ENCODE measurements at places on chromosomes 11 and 22. TPM values are rescaled to one million over a fixed set of nuclear protein-coding genes. Genes with fewer than 3 reads are reported as not detected.
A peak's percentile ranks its signal among the peaks of the same experiment; 100 is the strongest.

- H3K27me3 ChIP-seq, result peaks cover 12% of the 10 kb centered on the region
- no peak overlapping the region for H3K27ac ChIP-seq
- no peak for DNase-seq
Observed at GRCh38 chr11:124101737-124102136, 13.5 kb upstream of the VWA5A start.

The CCDC87 gene
- total RNA-seq, result 0.45 TPM

DNA sequence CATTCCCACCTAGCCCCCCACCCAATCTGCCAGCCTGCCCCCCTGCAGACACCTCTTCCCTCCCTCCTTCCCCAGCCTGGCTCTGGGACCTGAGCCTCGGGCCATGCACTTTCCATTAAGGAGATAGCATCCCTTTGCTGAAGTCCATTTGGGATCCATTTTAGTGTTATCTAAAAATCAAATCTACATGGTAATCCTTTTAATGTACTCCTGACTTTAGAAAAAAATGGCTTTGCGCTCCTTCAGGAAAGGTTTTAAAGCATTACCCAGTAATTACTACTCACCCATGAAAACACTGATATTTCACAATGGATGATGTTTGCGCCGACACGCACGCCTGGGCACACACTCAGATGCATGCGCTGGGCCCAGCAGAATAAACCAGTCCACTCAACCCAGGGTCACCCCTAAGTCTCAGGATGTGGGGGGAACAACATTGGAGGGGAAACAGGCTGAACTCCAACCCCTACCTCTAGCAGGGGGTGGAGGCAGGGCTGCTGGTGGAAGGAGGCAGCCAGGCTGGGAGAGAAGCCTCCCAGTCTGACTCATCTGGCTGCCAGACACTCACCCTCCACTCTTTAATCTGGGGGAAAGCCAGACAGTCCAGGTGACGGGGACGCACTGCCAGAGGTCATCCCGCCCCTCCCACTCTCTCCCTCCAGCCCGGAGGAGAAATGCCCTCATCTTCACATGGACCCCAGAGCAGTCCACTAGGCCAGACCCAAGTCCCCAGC lies 29.8 kb downstream of the LMO1 start:
- no peak overlapping the region for H3K4me3 ChIP-seq
- no peaks in the 10 kb centered on the region for H3K36me3 ChIP-seq

GRCh38 chr22:38201711-38202436 lies at the start of gene MAFF:
MAFF (plus strand) TSS chr22:38201994; CDS start chr22:38213854, 11,860 bp downstream.
- H3K27ac ChIP-seq, result peak within 1 kb of the TSS; percentile 100
- H3K36me3 ChIP-seq, result no peaks in the 10 kb centered on the region
- H3K27me3 ChIP-seq, result no peaks in the 10 kb centered on the region
- H3K4me1 ChIP-seq, result peaks cover 24% of the 10 kb centered on the region

The CEND1 gene
- total RNA-seq, result 3.3 TPM

The VSIG10L2 gene
- total RNA-seq, result not detected

GRCh38 chr11:733072-733471 lies 14.2 kb upstream of the TALDO1 start:
- H3K36me3 ChIP-seq, result no peaks in the 10 kb centered on the region
- DNase-seq, result no peak
- H3K27me3 ChIP-seq, result peaks cover 8% of the 10 kb centered on the region

GRCh38 chr11:19777039-19777376 lies 64.4 kb downstream of the NAV2 start:
- no peaks in the 10 kb centered on the region for H3K27me3 ChIP-seq
- peaks cover 10% of the 10 kb centered on the region for H3K4me1 ChIP-seq
- H3K36me3 ChIP-seq, result no peaks in the 10 kb centered on the region
- no peak for DNase-seq
- H3K27ac ChIP-seq, result peak overlapping the region; percentile 20

- DNase-seq, result no peak
- no peaks in the 10 kb centered on the region for H3K4me1 ChIP-seq
- no peaks in the 10 kb centered on the region for H3K27me3 ChIP-seq
- H3K36me3 ChIP-seq, result peaks cover 9% of the 10 kb centered on the region
Observed at GRCh38 chr22:47114813-47115517, 352.5 kb downstream of the TBC1D22A start.

GRCh38 chr22:40240160-40240559 lies 62.4 kb downstream of the TNRC6B start:
- H3K36me3 ChIP-seq, result no peaks in the 10 kb centered on the region
- H3K27me3 ChIP-seq, result no peaks in the 10 kb centered on the region
- H3K27ac ChIP-seq, result no peak overlapping the region
- peaks cover 66% of the 10 kb centered on the region for H3K4me1 ChIP-seq
- DNase-seq, result no peak
- H3K4me3 ChIP-seq, result no peak overlapping the region

DNA sequence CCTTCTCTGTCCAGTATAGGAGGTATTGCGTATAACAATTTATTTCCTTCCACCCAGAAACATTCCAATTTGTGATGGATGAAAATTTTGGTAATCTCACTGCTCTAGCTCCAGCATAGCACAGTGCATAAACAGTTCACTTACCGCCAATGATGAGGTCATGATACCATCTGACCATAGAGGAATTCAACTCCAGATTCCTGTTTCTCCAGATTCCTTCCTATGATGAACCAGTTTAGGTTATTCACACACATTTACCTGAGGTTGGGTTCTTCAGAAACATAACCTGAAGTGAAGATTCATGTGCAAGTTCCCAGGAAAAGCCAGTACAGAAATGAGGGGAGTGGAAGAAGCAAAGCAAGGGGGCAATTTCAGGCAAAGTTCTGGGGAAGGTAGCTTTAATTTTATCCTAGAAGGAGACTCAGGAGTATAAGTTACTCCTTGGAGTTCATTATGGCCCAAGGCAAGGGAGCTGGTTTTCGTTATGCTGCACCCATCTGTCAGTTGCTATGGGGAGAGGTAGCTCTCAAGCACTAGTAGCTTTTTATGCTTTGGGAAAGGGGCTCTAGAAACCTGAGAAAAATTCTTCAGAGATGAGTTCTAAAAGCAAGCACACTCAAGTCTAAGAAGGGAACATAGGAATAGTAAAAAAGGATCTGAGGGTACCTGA lies 121.6 kb downstream of the CASP12 start:
- no peak overlapping the region for H3K27ac ChIP-seq
- H3K36me3 ChIP-seq, result no peaks in the 10 kb centered on the region
- no peak for DNase-seq
- H3K4me3 ChIP-seq, result no peak overlapping the region
